Stomach (tissue), 19 donors: ENCODE measurements at places on chromosomes 3 and 15. TPM values are rescaled to one million over a fixed set of nuclear protein-coding genes. Genes with fewer than 3 reads are reported as not detected.

GRCh38 chr3:98772022-98772421, 8.9 kb downstream of the ST3GAL6 start:
- no peaks in the 10 kb centered on the region for H3K27me3 ChIP-seq
- H3K36me3 ChIP-seq: no peaks in the 10 kb centered on the region

GRCh38 chr15:74716651-74717050, 8.7 kb downstream of the CYP1A1 start:
- H3K27me3 ChIP-seq: no peaks in the 10 kb centered on the region
- H3K27ac ChIP-seq: no peak overlapping the region
- no peak overlapping the region for H3K4me3 ChIP-seq
- no peak for DNase-seq
- no peaks in the 10 kb centered on the region for H3K4me1 ChIP-seq
- H3K36me3 ChIP-seq: no peaks in the 10 kb centered on the region

DNA sequence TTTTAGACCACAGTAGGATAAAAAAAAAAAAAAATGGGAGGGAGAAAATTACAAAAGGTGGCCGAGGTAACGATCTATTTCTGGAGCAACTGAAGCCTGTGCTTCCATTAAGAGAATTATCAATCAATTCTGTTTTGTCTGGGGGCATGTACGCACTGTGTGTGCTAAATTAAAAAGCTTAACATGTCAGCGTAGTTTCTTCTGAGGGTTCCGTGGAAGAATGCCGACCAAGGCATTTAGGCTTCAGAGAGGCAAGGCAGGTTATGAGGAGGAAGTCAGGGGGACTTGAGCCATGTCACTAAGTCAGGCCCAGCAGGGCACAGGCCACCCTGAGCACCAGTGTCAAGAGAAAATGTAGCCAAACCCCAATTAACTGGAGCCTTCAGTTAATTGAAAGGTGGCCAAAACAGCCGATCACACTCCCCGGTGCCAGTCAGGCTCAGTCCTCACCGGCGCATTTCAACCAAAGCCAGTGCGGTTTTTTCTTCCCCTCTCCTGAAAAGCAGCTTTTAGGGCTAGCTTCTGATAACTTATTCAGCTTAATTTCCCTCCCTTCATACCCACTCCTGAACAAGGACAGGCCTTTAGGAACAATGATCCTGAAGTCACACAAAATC, 113.9 kb downstream of the MEGF11 start:
- DNase-seq: no peak
- no peaks in the 10 kb centered on the region for H3K27me3 ChIP-seq
- no peak overlapping the region for H3K4me3 ChIP-seq
- no peak overlapping the region for H3K27ac ChIP-seq

- no peak overlapping the region for H3K27ac ChIP-seq
- no peaks in the 10 kb centered on the region for H3K27me3 ChIP-seq
- no peak for DNase-seq
Measured at GRCh38 chr3:136938334-136938733, 19.4 kb upstream of the IL20RB start.

- H3K4me1 ChIP-seq: no peaks in the 10 kb centered on the region
- H3K4me3 ChIP-seq: no peak overlapping the region
- no peak overlapping the region for H3K27ac ChIP-seq
- DNase-seq: no peak
Measured at GRCh38 chr15:33888176-33888575, 80.1 kb upstream of the CHRM5 start.

DNA sequence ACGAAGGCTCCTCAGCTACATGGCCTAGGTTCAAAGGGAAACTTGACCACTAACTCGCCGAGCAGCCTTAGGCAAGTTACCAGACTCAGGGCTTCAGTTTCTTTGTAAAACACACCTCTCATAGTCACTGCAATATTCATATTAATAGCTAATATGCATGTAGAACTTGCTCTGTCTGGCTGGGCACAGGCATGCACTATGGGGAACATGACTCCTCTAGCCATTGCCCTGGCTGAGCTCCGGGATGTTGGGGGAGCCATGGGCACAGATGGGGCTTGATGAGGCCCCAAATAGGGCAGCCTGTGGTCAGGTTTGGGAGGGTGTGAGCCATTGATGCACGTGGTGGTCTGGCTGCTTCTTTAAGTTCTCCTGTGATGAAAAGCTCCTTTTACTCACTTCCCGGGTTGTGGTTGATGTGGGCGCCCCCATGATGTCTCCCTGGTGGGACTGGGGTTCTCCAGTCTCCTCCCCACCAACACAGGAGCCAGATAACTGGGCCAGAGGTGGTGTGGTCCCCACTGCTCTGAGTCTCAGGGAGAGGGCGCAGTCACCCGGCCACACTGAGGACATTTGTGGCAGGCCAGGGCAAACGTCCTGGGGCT, 29.4 kb upstream of the DUSP7 start:
- no peaks in the 10 kb centered on the region for H3K36me3 ChIP-seq
- no peak for DNase-seq
- H3K4me1 ChIP-seq: peaks cover 33% of the 10 kb centered on the region
- no peaks in the 10 kb centered on the region for H3K27me3 ChIP-seq
- no peak overlapping the region for H3K27ac ChIP-seq

GRCh38 chr3:138257986-138258385, 70.9 kb downstream of the ARMC8 start:
- no peaks in the 10 kb centered on the region for H3K4me1 ChIP-seq
- no peak overlapping the region for H3K4me3 ChIP-seq
- DNase-seq: no peak
- H3K36me3 ChIP-seq: peaks cover 18% of the 10 kb centered on the region
- H3K27ac ChIP-seq: no peak overlapping the region
- no peaks in the 10 kb centered on the region for H3K27me3 ChIP-seq

Gene NPAP1
- total RNA-seq: not detected

DNA sequence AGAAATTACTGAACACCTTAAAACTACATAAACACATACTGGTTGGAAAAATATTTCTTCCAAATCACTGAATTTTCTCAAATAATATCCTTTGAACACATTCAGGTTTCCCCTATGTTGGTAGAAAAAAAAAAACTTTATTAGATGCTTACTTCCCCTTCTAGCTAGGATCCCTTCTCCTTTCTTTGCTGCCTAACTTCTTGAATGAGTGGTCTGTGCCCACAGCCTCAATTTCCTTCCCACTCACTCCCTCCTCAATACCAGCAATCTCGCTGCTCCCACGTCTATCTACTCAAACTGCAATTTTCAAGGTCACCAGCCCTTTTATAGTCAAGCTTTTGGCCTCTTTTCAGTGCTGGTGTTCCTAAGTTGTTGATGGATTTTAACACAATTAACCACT, 8.3 kb downstream of the CD200R1 start:
- H3K36me3 ChIP-seq: no peaks in the 10 kb centered on the region
- no peak overlapping the region for H3K27ac ChIP-seq
- no peak for DNase-seq
- H3K27me3 ChIP-seq: no peaks in the 10 kb centered on the region

Gene HESX1
- not detected for total RNA-seq

Gene LRRC3B
- not detected for total RNA-seq

Gene ASTE1
- total RNA-seq: 7.9 TPM

DNA sequence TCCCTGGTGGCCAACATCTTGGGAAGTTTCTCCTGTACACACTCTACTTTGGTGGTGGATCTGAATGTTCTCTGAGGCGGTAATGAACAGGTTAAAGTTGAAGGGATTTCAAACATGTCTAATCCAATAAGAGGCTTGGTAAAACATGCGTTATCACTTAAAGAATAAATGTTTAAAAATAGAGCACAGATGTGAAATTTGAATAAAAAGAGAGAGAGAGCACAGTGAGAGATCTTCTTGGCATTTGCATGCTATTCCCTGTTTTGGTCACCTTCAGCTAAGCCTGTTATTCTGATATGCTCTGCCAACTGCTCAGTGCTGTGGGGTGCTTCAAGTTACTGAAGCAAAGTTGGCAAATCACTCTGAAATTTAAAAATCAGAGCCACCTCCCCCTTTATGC, 237.7 kb upstream of the WNT5A start:
- no peak overlapping the region for H3K27ac ChIP-seq
- no peak for DNase-seq
- H3K36me3 ChIP-seq: no peaks in the 10 kb centered on the region
- H3K4me1 ChIP-seq: no peaks in the 10 kb centered on the region
- no peaks in the 10 kb centered on the region for H3K27me3 ChIP-seq

Gene CNTN3
- total RNA-seq: 17.1 TPM

DNA sequence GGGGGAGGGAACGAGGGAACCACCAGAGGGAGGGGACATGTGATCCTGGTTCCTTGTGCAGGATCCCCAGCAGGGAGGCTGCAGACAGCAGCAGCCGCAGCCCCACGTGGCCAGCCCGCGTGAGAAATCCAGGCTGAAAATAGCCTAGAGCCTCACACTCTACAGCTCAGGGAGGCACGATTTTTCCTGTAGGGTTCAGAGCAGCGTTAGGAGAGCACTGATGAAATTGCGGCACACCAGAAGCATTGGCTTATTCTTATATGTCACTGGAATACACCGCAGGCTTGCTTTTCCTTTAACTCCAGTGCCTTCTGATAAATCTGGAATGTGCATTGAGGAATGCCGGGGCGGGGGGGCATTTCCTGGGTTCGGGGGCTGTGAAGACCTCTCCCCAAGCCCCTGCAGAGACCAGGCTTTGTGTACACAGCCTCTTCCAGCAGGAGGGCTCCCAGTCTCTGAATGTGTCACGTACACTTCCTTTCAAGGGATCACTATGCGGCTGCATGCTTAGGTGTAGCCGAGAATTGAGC, 193.0 kb downstream of the ATP10A start:
- H3K4me3 ChIP-seq: no peak overlapping the region
- H3K36me3 ChIP-seq: no peaks in the 10 kb centered on the region
- H3K4me1 ChIP-seq: peaks cover 51% of the 10 kb centered on the region
- no peak overlapping the region for H3K27ac ChIP-seq

DNA sequence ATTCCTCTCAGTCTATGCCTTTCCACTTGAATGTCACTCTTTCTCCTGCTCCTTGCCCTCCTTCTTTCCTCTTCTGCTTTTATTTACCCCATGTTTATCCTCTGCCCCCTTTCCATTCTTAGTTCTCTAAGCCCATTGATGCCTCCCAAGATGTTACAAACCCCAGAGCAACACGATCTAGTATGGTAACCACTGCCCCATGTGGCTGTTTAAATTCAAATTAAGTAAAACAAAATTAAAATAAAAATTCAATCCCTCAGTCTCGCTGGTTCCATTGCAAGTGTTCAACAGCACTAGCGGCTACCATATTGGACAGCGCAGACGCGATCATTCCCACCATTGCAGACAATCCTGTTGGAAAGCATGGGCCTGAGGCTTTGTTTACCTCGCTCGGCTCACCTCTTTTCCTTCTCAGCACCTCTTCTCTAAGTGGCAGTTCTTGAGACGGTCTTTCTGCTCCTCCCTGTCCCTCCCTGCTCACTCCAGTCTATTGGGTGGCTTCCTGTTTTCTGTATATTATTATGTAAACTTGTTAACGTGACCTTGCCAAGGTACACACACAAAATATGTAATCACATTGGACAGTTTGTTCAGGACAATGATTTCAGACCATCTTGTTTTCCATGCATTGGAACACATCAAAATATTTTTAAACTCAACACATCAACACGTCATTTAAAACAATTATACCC, 21.8 kb upstream of the CA12 start:
- no peak overlapping the region for H3K27ac ChIP-seq
- DNase-seq: no peak
- no peak overlapping the region for H3K4me3 ChIP-seq

GRCh38 chr3:105246536-105246935, 120.2 kb upstream of the ALCAM start:
- DNase-seq: no peak
- no peak overlapping the region for H3K4me3 ChIP-seq
- H3K27ac ChIP-seq: no peak overlapping the region
- H3K36me3 ChIP-seq: no peaks in the 10 kb centered on the region
- peaks cover 3% of the 10 kb centered on the region for H3K4me1 ChIP-seq
- H3K27me3 ChIP-seq: no peaks in the 10 kb centered on the region

DNA sequence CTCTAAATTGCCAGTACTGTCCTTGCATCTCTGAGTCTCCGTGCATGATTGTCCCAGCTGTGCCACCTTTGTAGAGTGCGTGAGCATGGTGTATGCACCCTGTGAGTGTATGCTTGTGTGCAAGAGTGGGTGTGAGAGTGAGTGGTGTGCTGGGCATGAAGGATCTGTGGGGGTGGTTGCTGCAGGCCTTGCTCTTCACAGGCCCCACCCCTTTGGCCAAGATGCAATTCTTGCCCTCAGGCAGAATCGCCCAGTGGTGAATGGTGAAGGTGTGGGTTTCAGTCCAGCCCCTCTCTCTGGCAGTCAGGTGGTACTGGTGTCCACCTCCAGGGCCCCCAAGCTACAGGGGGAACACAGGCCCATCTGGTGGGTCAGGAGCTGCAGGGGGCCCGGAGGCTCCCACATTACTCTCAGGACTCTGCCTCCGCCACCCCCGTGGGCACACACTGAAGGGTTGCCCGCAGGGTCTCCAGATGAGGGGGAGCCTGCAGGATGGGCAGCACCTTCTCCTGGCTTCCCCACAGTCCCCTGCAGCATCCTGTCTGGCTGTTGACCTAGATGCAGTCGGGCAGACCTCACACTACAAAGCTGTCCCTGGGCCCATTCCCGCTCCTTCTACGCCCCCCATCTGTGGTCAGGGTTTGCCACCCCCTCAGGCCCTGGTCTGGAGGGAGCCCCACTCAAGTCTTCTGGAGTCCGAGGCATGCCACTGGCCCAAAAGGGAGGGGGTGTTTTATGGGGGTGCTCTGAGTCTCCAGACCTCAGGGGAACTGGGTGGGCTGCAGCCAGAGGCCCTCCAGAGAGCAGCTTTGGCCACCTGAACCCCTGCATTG, 8.3 kb upstream of the ROPN1B start:
- DNase-seq: no peak
- H3K4me1 ChIP-seq: peaks cover 4% of the 10 kb centered on the region
- H3K27ac ChIP-seq: no peak overlapping the region
- no peaks in the 10 kb centered on the region for H3K36me3 ChIP-seq
- H3K4me3 ChIP-seq: no peak overlapping the region

Gene TLR9
- not detected for total RNA-seq

GRCh38 chr15:39695793-39696192, 86.8 kb downstream of the FSIP1 start:
- H3K36me3 ChIP-seq: no peaks in the 10 kb centered on the region
- H3K4me1 ChIP-seq: peaks cover 14% of the 10 kb centered on the region
- no peak overlapping the region for H3K27ac ChIP-seq

Gene CAMK2N2
- total RNA-seq: not detected

DNA sequence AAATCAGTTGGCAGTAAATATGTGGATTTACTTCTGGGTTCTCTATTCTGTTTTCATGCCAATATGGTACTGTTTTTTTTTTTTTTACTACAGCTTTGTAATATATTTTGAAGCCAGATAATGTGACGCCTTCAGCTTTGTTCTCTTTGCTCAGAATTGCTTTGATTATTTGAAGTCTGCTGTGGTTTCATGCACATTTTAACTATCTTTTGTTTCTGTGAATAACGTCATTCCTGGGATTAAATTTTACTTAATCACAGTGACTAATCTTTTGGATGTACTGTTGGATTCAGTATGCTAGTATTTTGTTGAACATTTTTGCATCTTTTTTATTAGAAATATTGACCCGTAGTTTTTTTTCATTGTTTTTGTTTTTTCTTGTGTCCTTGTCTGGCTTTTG, 576.5 kb downstream of the ZNF385D start:
- no peaks in the 10 kb centered on the region for H3K36me3 ChIP-seq
- no peaks in the 10 kb centered on the region for H3K4me1 ChIP-seq
- no peak overlapping the region for H3K4me3 ChIP-seq
- no peaks in the 10 kb centered on the region for H3K27me3 ChIP-seq
- no peak for DNase-seq

Gene SLC22A14
- not detected for total RNA-seq
